ENCODE measurements at places on chromosomes 2 and 18.
A peak's percentile ranks its signal among the peaks of the same experiment; 100 is the strongest.

- no peak for DNase-seq
These were observed 214.1 kb upstream of the SESTD1 start for GRCh38 chr2:179478771-179479170.

- DNase-seq = no peak
These were observed 277.3 kb downstream of the MBD2 start for GRCh38 chr18:53947092-53947640.

GRCh38 chr2:189210250-189211087 lies 30.9 kb upstream of the COL5A2 start:
- DNase-seq = no peak

DNA sequence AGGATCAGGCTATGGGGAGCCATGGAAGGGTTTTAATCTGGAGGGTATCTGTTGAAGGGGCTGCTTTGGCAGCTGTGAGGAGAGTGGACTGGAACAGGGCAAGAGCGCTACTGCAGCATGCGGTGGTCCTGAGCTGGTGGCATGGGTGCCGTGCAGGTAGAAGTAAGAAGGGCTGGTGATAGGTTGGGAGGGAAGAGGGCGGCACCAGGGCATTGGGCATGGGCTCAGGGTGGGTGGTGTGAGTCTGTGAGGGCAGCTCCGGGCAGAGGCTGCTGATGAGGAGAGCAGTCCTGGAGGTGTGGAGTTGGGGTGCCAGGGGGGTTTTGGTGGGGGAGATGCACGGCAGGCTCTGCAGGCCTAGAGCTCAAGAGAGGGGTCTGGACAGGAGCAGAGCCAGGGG lies 2.1 kb downstream of the ACTG2 start:
- DNase-seq = no peak

DNA sequence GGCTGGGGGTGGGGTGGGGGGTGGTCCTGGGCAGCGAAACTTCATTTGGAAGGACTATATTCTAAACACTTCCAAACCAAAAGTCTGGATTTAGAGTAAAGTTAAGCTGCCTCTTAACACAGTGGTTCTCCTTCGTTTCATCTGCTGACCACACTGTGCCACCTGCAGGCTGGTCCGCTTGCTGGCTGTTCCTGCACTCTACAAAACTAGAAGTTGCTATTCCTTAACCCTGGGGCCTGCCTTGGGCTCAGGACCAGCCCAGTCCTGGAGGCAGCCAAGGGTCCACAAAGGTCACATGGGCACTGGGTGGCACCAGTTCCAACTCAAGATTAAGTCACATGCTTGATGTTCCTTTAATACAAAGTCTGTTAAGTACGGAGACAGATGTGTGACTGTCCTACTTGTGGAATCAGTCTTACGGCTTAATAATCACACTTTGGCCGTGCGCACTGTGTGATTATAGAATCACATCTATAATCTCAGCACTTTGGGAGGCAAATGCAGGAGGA lies 195.4 kb downstream of the FAM210A start:
- peak; percentile 50 for DNase-seq

- DNase-seq = peak; percentile 63
These were observed 138.8 kb downstream of the ATAD2B start for GRCh38 chr2:23788100-23788499.

- DNase-seq = no peak
These were observed 1.0 kb downstream of the IRS1 start for GRCh38 chr2:226798422-226799210.

GRCh38 chr2:233690444-233690843 lies 2.2 kb upstream of the UGT1A6 start:
- no peak for DNase-seq

- no peak for DNase-seq
These were observed 8.1 kb downstream of the STK17B start for GRCh38 chr2:196163285-196163684.

GRCh38 chr2:29129586-29130281 lies 14.5 kb downstream of the CLIP4 start:
- DNase-seq = no peak

- no peak for DNase-seq
These were observed 2.6 kb downstream of the RAD51AP2 start for GRCh38 chr2:17515652-17516051.

DNA sequence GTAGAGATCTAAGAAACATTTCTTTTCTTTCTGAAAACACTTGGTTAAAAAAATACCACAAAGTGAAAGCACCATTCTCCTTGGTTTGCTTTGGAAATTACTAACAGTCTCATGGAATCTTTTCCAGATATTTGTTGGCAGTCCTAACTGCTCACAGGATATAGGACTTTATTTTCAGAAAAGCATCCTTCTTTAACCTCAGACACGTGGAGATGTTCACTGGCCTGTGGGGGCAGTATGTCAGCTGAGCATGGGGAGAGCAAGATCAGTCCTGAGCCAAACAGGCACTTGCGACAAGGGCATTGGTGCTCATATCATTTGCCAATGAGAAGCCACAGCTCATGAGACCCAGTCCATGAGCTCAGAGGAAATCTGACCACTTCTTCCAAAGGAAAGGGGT lies 371.9 kb downstream of the NBAS start:
- DNase-seq = no peak

- DNase-seq = no peak
These were observed 4.5 kb upstream of the SFTPB start for GRCh38 chr2:85672456-85672855.

- no peak for DNase-seq
These were observed 148.9 kb upstream of the TNP1 start for GRCh38 chr2:217008794-217009193.

Measured in GF-D8 (cell line).